Activated CD4-positive, CD25-positive, alpha-beta regulatory T cell treated with anti-CD3 and anti-CD28 coated beads, Interleukin-2, amount 50 U/mL, for 24 hours (primary cell): ENCODE measurements at places on chromosomes 2 and 18.
A peak's percentile ranks its signal among the peaks of the same experiment; 100 is the strongest.

GRCh38 chr18:26103579-26103978, 13.2 kb upstream of the SS18 start:
- no peak for ATAC-seq

DNA sequence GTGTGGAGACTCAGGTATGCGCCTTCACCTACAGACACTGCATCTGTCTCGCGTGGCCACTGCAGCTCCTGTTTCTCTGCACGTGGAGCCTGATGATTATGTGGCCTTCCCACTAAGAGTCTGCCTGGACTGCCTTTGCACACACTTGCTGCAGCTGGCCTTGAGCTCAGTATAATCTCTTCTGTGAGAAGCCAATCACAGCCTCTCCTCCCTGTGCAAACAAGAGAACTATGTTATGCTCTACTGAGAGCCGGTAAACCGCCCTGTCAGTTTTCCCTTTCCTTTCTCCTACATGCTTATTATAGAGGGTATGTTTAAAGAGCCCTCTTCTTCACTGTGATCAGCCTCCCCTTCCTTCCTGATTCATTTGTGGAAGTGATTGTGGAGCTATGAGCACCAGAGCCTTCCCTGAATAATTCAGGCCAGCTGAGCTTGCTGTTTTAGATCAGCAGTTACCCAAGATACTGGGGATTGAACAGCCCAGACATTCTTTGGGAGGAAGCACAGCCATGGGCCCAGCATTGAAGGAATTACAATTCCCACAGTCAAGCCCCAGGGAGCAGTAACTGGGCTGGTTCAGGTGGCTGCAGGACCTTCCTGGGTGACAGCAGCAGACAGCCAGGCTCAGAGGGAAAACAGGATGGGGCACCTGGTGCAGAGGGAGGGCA, 3.7 kb upstream of the TGFA start:
- no peak for ATAC-seq

DNA sequence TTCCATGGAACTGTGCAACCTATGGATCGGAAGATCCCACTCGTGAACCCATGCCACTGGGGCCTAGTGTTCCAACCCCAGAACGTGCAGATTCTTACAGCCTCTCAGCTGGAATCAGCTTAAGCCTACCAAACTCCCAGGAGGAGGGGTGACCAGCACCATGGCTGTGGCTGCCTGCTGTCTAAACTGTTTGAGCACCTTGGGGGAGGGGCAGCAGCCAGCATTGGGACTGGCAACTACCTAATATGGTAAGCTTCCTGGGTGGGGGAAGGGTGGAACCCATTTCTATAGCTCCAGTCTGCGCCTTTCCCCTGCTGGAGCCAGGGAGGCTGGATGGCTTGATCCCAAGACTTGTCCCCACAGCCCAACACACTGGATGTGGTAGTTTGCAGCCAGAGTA, 10.7 kb upstream of the POLE4 start:
- ATAC-seq: no peak

DNA sequence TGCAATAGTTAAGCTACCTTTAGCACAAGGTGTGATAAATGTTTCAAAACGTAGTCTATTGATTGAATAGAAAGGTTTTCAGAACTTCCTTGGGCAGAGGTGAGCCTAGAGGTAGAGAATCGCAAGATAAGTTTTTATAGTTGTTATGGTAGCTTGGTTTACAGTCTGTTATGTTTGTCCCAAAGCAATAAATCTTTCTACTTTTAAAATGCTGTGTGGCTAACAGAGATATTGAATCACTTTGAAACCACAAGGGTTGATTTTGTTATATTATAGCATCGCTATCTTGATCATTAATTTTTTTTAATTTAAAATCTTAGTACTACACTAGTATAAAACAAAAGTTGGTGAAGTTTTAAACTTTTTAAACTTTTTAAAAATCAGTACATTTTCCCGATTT, 126.7 kb downstream of the TMEM182 start:
- ATAC-seq: no peak

GRCh38 chr2:168006498-168006897, 240.9 kb downstream of the STK39 start:
- ATAC-seq: no peak

- ATAC-seq: no peak
These were observed 148.3 kb downstream of the LAMA3 start for GRCh38 chr18:23837591-23837990.

DNA sequence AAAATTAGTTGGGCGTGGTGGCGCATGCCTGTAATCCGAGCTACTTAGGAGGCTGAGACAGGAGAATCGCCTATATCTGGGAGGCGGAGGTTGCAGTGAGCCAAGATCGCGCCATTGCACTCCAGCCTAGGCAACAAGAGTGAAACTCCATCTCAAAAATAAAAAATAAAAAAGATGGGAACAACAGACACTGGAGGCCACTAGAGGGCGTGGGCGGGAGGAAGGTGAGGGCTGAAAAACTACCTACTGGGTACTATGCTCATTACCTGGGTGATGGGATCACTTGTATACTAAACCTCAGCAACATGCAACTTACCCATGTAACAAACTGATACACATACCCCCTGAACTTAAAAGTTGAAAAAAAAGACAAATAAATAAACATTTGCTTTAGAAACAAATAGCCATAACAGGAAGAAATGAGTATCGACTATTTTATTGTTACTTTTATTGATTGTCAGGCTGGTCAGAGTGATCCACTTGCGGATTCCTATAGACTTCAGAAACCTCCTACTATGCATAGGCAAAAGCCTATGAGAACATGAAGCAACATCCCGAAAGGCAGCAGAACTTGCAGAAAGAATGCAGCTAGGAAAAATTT, 61.0 kb downstream of the TMEM163 start:
- ATAC-seq: no peak

GRCh38 chr2:158766524-158766923, 28.6 kb upstream of the DAPL1 start:
- ATAC-seq: no peak

GRCh38 chr2:216554286-216554685, 55.6 kb downstream of the RPL37A start:
- no peak for ATAC-seq

DNA sequence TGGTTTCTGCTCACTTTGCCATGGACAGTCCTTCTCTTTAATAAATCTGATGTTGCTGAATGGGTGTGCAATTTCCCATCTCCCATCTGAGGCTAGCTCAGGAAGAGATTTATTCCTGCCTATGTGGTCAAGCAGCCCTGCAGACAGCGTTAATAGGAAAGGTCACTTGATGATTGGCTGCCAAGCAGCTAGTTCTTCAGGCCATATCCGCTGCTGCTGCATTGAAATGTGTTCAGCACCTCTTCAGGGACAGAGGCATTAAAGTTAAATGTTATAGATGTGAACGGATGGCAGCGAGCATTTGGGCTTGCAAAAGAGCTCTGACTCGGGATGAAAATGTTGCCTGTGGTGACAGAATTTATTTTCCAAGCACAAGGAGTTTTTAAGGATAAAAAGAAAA, 474.2 kb downstream of the PIK3C3 start:
- no peak for ATAC-seq

- peak; percentile 41 for ATAC-seq
These were observed at the start of gene SLC9A4 for GRCh38 chr2:102473020-102473419. Gene SLC9A4, plus strand, starts transcription at chr2:102473226. Its CDS starts 534 bp downstream, at chr2:102473760.

- no peak for ATAC-seq
These were observed 117.8 kb downstream of the PTPRM start for GRCh38 chr18:7684966-7685365.

GRCh38 chr18:22348521-22349316, 69.0 kb downstream of the CTAGE1 start:
- no peak for ATAC-seq

- no peak for ATAC-seq
These were observed 25.6 kb downstream of the ZNF407 start for GRCh38 chr18:74623047-74623816.

DNA sequence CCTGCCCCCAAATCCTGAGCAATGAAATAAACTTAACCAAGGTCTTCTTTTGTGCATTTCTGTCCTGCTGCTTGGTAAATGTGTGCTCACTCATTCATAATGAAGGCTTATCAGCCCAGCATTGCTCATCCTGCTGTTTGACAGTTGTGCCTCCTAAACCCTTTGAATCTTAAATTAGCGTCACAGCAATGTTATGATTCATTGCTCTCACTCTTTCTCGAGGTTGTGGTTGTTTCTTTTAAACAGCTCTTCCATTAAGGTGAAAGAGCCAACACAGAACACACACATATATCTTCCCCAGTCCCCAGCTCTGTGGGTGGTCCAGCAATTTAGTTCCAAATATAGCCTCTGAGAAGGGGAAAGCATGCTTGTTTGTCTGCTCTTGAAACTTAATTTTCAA, 84.0 kb downstream of the EVA1A start:
- no peak for ATAC-seq

DNA sequence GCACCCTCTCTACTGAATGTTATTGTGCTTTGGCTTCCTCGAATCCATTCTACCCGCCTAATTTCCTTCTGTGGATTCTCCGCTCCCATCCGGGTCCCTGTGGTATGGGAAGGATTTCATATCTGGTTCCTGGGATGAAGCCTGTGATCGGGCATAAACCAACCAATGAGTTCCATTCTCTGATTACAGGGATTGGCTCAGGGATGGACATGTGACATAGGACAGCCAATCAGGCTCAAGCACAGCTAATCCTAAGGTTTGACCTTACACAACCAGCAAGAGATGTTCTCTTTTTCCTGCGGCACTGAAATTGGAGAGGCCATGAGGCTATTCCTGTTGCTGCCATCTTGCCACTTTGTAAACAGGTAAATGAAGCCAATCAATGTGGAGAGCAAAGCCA, 168.1 kb upstream of the SMAD2 start:
- ATAC-seq: no peak

GRCh38 chr2:177602611-177603164, 210.1 kb downstream of the AGPS start:
- ATAC-seq: no peak

DNA sequence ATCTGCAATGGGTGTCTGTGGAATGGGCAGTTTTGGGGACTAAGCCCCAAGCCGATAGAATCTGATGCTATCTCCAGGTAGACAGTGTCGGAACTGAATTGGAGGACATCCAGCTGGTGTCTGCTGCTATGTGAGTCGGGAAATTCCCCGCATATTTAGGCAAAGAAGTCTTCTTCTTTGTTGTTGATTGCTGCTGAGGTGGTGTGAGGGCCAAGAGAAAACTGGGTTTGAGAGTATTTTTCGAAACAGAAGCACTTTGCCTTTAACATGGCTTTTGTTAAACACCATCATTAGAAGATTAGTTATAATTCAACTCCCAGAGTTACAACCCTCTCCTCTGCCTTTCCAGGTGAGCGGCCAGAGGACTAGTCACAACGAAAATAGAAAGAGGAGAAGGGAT, 49.4 kb upstream of the ACTR3 start:
- ATAC-seq: no peak

DNA sequence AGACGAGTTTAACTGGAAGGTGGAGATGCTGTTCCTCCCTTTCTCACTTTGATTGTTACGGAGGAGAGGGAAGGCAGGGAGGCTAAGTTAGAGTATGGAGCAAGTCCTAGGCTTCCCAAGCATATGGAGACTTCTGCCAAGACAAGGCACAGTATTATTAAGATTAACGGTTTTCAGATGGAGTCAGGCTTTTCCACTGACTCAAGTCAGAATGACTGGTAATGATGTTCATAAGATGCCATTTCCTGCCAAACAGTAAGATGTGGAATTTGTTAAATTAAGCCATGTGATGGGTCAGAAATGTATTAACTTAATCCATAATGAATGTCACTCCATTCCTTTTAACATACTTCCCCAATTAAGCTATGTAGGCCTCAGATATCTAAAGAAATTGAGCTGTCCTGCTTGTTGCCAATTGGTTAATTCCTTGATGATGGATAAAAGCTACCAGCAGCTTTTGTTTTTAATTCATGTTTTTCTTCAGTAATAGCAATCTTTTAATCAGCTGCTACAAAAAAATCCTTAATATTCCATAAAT, 383.7 kb downstream of the ZNF521 start:
- ATAC-seq: no peak

- no peak for ATAC-seq
These were observed 41.9 kb downstream of the TACR1 start for GRCh38 chr2:75157435-75157834.

DNA sequence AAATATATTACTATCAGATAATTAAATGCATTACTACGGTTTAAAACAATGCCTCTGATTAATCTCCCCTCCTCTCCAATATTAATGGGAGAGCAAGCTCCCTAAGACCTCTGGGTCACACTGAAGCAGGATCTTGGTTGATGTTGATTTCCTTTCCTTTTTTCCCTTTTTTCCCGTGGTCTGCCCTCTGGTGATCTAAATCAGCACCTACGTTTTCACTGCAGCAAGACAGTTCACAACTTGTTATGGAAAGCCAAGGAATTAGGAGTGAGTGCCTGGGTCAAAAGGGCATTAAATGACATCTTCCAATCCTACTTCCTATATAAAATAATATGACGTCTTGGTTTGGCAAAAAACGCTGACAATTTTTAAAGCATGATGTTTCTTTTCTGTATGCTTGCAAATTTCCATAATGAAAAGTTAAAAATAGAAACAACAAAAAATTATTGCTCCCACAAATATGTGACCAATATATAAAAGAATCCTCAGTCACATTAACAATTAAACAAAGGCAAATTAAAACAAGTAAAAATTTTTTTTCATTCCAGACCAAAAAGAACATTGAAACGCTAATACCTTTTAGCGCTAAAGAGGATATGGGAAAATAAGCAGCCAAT, 7.9 kb upstream of the CFAP36 start:
- ATAC-seq: no peak

DNA sequence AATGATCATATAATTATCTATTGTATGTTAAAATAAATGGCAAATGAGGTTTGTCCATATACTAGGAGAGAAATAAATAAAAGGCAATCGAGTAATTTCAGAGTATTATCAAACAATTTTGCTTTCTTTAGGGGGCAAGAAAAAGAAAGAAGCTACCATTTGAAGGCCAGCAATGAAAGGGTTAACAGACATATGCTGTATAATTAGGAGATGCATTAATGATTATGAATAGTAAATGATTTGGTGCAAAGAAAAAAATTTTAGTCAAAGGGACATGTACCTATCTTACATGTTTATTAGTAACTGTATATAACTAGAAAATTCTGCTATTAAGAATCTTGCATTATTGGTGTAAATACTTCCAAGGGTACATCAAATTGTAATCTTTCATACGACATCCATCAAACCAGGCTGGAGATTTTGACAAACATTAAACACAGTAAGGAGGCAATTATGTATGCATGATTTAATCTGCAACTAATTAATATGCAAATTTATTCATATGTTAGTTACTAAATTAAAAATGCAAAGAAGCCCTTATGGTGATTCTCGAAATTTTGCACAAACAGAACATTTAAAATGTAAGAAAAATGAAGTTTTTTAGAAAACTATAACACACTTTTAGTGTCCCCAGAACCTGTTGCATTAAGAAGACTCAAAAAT, 251.4 kb downstream of the TCF4 start:
- ATAC-seq: no peak

- ATAC-seq: no peak
These were observed 36.0 kb downstream of the BCL11A start for GRCh38 chr2:60517446-60517845.

GRCh38 chr2:39731546-39731945, 47.5 kb downstream of the THUMPD2 start:
- ATAC-seq: no peak

- peak; percentile 88 for ATAC-seq
These were observed 8.4 kb downstream of the NCAPH start for GRCh38 chr2:96344011-96344410.

GRCh38 chr2:119315241-119315925, 51.3 kb downstream of the C2orf76 start:
- no peak for ATAC-seq

GRCh38 chr2:44770221-44771195, 171.0 kb upstream of the SIX3 start:
- no peak for ATAC-seq
